ENCODE measurements at places on chromosomes 13 and 19.
A peak's percentile ranks its signal among the peaks of the same experiment; 100 is the strongest.

GRCh38 chr13:104008075-104008474, 941.9 kb upstream of the SLC10A2 start:
- no peak for DNase-seq

GRCh38 chr13:21735701-21736401, 65.0 kb downstream of the FGF9 start:
- peak; percentile 16 for DNase-seq

DNA sequence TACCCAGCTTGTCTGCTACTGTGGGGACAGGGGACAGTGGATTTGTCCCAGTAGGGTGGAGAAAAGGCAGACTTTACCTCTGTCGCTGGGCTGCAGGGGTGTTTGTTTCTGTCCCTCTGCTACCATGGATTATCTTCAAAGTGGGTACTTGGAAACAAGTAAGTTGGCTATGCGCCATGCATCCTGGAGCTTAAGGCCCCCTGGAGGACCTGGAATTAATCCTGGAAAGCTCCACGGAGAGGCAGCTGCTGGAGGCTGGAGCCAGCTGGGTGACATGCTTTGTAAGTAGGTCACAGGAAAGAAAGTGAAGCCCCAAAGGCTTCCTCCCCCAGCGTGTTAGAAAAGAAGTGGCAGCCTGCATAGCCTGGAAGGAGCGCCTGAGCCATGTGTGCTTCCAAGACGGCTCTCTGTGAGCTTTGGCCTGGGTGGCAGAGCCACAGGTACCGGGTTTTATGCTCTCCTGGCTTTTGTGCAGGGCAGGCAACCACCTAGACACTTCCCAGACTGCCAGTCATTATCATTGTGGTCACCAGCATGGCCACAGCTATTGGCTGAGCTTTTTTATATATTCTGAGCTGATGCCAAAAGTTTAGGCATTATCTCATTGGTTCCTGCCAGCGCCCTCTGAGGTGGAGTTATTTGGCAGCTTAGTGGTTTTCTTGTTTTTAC, 9.5 kb downstream of the B3GLCT start:
- DNase-seq, result peak; percentile 75

- DNase-seq, result no peak
Observed at GRCh38 chr19:18895824-18896341, at the start of gene CERS1. TSS of gene CERS1 (minus strand) at chr19:18896158. CDS start at chr19:18896072, 86 bp downstream.

GRCh38 chr19:5445561-5446055, 9.6 kb upstream of the ZNRF4 start:
- no peak for DNase-seq

DNA sequence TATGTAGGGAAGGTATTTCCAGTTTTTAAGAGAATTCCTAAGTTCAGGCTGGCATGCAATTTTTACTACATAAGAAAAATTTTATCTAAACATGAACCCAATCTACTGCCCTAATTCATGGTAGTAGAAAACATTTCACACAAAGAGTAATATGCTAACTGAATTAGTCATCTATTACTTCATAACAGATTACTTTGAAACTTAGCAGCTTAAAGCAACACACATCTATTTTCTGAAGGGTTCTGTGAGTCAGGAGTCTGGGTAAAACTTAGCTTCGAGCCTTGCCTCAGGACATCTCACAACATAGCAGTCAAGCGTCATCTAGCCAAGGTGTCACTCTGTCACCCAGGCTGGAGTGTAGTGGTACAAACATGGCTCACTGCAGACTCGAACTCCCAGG, 537.5 kb downstream of the DCT start:
- no peak for DNase-seq
